ENCODE measurements at places on chromosomes 6 and 20.

GRCh38 chr6:161608771-161609170 lies 334.9 kb upstream of the AGPAT4 start:
- DNase-seq = no peak

- peak; percentile 0 for DNase-seq
Measured at GRCh38 chr20:20130399-20130798, 78.1 kb downstream of the CFAP61 start.

- DNase-seq = no peak
Measured at GRCh38 chr6:144215402-144215931, 65.2 kb downstream of the STX11 start.

GRCh38 chr20:36175016-36175415 lies 20.5 kb downstream of the EPB41L1 start:
- no peak for DNase-seq

DNA sequence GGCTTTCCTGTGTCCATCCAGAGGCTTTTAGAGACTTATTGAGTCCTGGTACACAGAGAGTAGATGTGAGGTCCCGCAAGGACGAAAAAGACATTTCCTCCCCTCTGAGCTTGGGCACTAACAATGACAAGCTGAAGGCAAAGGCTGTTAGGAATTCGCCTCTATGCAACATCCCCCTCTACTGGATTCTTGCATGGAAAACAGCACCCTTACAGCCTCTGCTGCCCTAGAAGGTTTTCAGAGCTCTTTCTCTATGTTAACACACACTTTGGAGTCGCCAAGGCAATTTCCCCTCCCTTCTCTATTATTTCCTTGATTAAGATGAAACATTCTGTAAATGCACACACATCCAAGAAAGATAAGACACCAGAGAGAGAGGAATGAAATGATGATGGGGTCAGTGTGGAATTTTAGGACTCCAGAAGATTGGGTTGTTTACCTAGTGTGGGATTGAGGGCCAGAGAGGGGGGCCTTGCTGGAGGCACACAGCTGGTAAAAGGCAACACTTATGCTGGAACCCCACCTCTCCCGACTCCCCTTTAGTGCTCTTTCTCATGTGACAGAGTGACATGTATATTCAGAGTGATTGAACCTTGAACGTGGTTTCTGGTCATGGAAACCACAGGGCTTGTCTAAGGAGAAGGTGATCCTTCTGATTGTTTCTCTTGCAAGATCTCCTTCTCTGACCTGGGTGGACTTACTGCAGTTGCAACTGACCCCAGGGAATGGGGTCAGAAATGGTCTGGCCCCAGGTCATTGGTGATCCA lies 300.7 kb downstream of the CLIC5 start:
- DNase-seq = peak; percentile 26

DNA sequence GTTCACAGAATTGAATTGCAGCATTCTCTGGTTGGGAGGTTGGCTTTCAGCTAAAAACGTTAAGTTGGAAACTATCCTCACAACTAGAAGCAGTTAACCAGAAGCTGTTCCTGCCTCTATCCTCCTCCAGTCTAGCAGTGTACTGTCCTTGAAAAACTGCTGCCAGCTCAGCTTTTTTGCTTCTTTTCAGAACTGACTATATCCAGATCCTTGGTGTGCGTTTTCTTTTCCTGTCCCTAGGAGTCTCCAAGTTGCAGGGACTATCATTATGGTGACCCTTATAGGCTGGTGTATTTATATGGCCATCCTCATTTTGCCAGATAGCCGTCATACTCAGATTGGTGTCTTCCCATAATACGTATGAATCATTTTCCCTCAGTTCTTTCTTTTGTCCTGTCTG lies 5.5 kb downstream of the ITCH start:
- no peak for DNase-seq

GRCh38 chr6:24981386-24981760 lies 45.6 kb upstream of the RIPOR2 start:
- no peak for DNase-seq

- DNase-seq = no peak
Measured at GRCh38 chr6:24543683-24544082, 48.9 kb downstream of the ALDH5A1 start.

DNA sequence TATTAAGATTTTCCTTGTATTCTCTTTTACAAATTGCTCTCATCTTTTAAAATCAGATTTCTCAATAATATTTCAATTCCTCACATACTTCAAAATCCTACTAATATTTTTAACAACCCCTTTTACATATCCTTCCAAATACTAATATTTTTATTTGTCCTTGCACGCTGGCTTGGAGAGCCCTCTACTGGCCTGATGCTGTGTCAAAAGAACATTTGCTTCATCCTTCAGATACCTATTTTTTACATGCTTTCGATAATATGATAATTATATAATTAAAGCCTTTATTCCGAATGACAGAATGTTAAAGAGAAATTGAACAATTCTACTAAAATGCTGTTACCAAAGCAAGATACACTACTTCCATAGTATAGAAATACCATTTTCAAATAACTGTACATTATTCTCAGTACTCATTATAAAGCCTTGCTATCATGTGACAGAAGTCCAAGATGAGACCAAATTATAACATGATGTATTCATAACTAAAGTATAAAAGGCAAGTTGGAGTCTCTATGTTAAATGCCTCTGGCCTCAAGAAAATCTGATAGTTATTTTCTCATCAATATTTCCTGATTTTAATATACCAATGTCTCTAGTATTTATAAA lies 39.0 kb upstream of the PLN start:
- no peak for DNase-seq

- DNase-seq = no peak
Measured at GRCh38 chr6:154448448-154449096, 61.9 kb downstream of the CNKSR3 start.

GRCh38 chr20:14711652-14712051 lies 374.2 kb upstream of the FLRT3 start:
- DNase-seq = no peak

- no peak for DNase-seq
Measured at GRCh38 chr6:111549168-111549567, 56.5 kb downstream of the TRAF3IP2 start.

- no peak for DNase-seq
Measured at GRCh38 chr20:24708411-24709295, 239.2 kb downstream of the SYNDIG1 start.

- no peak for DNase-seq
Measured at GRCh38 chr6:90135667-90136066, 161.0 kb downstream of the BACH2 start.

DNA sequence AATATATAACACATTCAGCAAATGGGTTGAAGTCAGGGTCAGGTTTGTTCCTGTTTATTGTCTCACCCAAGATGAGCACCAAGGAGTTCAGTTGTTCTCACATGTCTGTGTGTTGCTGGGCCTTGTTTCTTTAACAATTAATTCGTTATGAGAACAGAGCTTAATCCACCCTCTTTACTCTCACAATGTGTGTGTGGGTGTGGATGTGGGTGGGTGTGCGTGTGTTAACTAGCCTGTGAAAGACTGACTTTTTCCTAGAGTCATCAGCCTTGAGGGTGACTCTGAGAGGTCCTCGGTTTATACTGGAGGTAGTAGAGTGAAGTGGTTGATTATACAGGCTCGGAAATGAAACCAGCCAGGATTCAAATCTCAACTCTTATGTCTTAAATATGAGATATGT lies 672.1 kb downstream of the MAFB start:
- no peak for DNase-seq

GRCh38 chr20:6426287-6426891 lies 303.6 kb upstream of the FERMT1 start:
- DNase-seq = no peak

GRCh38 chr20:63819224-63819921 lies 11.7 kb downstream of the ZBTB46 start:
- no peak for DNase-seq

GRCh38 chr6:26241033-26241895 lies 123.7 kb upstream of the BTN3A2 start:
- no peak for DNase-seq

GRCh38 chr20:24918579-24919566 lies 30.2 kb upstream of the CST7 start:
- no peak for DNase-seq

DNA sequence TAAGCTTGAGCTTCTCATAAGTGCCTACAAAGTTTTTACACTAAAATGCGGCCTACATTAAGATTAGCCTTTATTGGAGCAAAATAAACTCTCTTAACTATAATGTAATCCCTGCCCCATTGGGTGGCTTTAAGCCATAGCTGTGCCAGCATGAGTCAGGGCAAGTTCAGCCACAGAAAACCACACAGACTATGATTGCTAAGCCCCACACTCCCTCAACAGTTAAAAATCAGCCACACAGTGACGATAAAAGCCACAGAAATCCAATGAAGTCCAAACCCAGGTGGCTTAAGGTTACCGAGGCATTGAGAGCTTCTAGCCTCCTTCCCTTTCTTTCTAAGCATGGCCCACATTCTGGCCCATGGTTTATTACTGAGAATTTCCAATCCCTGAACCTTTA lies 61.6 kb downstream of the GRM1 start:
- DNase-seq = no peak

- no peak for DNase-seq
Measured at GRCh38 chr20:2163312-2163711, 61.7 kb downstream of the STK35 start.

DNA sequence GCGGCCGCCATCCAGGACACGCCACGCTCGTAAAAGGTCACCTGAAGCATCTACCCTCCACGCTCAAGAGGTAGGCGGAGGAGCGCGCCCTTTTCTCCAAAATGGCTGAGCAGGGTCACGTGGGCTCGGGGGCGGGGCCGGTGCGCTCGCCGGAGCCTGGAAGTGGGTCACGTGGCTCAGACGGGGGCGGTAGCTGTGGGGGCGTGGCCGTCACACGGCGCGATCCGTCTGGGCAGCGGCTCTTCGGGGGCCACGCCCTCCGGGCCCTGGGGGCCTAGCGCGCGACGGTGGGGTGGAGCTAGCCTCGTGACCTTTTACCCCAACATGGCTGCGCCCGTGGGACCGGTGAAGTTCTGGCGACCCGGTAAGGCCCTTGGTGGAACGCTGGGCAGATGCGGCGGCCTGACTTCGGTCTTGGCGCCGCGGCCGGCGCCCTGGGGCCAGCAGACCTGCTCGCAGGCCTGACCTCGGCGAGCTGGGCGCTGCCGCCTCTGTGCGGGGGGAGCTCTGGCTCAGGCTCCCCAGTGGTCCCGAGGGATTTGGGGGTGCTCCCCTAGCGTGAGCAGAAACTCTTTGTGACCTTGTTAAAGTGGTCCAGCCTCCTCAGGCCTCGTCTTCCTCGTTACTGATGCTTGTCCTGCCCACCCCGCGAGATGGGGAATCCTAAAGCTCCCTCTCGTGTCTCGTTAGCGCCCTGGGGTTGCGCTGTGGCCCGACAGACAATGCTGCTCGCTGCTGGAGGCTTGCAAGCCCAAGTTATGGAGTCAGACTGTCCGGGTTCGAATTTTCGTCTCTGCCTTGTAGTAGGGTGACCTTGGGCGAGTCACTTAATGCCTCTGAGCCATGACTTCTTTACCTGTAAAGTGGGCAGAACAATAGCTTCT lies at the start of gene DHX35:
DHX35 (plus strand) TSS at position 301 of the 884 bp plus-strand sequence; CDS start at position 325, 24 bp downstream.
- DNase-seq = peak; percentile 98

GRCh38 chr20:40948465-40949267 lies 80.0 kb upstream of the TOP1 start:
- no peak for DNase-seq

- no peak for DNase-seq
Measured at GRCh38 chr20:18739751-18740166, 73.8 kb upstream of the SCP2D1 start.

DNA sequence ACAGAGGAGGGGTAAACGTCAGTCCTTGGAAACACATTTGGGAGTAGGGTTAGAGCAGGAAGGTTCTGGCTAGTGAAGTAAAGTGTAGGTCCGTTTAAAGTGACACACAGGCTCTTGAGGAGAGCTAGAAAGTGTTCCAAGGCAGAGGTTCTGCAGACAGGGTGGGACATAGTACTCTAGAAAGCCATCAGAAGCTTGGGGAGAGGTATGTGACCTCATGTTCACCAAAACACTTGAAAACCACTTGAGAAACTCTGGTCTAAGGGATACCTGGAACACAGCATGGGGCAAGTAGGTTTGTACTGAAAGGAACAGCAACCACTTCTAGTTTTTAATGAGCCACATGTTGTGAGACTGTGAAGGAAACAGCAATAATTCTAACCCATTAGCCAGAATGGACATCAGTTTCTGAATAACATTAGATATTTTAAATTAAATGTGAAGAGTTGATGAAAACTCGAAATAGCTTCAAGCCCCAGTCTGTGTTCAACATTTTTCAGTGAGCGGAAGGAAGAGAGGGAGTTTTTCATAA lies 49.0 kb downstream of the SOBP start:
- no peak for DNase-seq

DNA sequence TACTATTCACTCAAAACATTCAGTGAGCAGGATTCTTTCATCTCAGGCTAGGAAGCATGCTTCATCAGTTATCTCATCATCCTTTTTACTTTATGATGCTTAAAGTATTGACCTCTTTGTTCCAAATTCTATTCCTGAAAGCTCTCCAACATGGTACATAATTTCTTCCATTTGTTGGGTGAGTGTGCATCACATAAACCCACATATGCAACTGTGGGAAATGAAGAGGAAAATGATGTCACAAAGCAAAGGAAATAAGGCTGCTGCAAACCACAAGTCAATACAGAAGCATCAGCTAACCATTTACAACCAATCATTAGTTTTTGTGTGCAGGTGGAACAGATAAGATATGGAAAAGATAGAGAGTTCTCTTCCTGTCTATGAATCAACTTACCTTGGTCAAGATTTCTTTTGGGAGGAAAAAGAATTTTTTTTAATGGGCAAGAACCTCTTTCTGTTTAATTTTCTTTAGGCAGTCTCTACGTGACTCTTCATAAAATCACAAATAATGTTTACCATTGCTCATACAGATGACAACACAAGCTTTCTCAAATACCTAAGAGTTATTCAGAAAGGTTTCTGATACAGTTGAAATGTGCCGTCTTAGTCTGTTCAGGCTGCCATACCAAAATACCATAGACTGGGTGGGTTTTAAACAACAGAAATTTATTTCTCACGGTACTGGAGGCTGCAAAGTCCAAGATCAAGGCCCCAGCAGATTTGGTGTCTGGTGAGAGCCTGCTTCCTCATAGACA lies 259.9 kb downstream of the ADGRG6 start:
- DNase-seq = no peak

- no peak for DNase-seq
Measured at GRCh38 chr6:122753000-122753687, 26.4 kb upstream of the FABP7 start.

DNA sequence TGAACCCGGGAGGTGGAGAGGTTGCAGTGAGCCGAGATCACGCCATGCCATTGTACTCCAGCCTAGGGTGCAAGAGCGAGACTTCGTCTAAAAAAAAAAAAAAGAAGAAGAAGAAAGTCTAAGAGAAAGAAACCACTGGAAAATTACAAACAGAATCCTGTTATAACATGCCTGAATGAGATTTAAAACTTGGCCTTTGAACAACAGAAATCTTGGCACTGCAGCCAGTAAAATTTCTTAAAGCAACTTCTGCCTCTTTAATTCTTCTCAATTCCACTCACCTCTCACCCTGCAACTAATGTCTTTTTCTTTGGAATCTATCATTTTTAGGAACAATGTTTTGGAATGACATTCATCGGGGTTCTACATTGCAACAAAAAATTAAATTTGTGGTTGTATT lies 26.3 kb downstream of the PM20D2 start:
- no peak for DNase-seq

- no peak for DNase-seq
Measured at GRCh38 chr20:36313926-36314325, 7.8 kb downstream of the DLGAP4 start.
